ENCODE measurements at places on chromosomes 4 and X. TPM values are rescaled to one million over a fixed set of nuclear protein-coding genes. Genes with fewer than 3 reads are reported as not detected.

The MAGEB10 gene
- not detected for total RNA-seq

The PALLD gene
- 79.3 TPM for total RNA-seq

The ADAM29 gene
- not detected for total RNA-seq

The TCEAL7 gene
- not detected for total RNA-seq

The COQ2 gene
- 21.3 TPM for total RNA-seq

The CYBB gene
- total RNA-seq: not detected

The RASL11B gene
- not detected for total RNA-seq

The GATA1 gene
- not detected for total RNA-seq

The FAM149A gene
- 1.3 TPM for total RNA-seq

The NKX1-1 gene
- total RNA-seq: not detected

The MEPE gene
- total RNA-seq: not detected

The ASMT gene
- total RNA-seq: 0.53 TPM

The UBE2K gene
- total RNA-seq: 72.7 TPM

The KLF8 gene
- 0.02 TPM for total RNA-seq

The SH2D1A gene
- not detected for total RNA-seq

The TEX11 gene
- total RNA-seq: not detected

The DCX gene
- total RNA-seq: not detected

The RAI2 gene
- 0.13 TPM for total RNA-seq

The MSANTD1 gene
- total RNA-seq: 0.08 TPM

The PPBP gene
- 0.38 TPM for total RNA-seq

The DGAT2L6 gene
- total RNA-seq: not detected

The NHS gene
- total RNA-seq: 2.4 TPM

The PTCHD1 gene
- total RNA-seq: not detected

The PDLIM3 gene
- 0.12 TPM for total RNA-seq

The CYLC1 gene
- not detected for total RNA-seq

The ACE2 gene
- total RNA-seq: not detected

The BANK1 gene
- total RNA-seq: 1.1 TPM

The ODAPH gene
- total RNA-seq: not detected

The ADH7 gene
- not detected for total RNA-seq

The TMLHE gene
- 10.5 TPM for total RNA-seq
